ENCODE measurements at places on chromosomes 16 and 17.
A peak's percentile ranks its signal among the peaks of the same experiment; 100 is the strongest.

DNA sequence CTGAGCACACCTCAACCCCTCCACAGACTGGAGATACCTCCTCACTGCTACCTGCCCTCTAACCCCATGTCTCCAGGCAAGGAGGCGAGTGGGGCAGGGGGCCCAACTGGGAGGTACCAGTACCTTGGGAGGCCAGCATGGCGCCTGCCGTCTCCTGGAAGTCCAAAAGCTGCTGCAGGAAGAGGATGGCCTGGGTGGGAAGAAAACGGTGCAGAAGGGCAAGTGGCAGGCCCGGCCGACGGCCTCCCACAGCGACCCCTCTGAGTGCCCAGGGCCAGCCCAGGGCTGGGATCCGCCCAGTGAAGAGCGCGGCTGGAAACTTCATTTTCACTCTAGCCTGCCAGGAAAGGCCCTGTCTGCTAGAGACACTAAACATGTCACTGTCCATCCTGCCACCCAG lies 8.5 kb downstream of the ZACN start:
- DNase-seq = no peak

- DNase-seq = no peak
Measured at GRCh38 chr16:84086341-84086740, 30.4 kb downstream of the MBTPS1 start.

DNA sequence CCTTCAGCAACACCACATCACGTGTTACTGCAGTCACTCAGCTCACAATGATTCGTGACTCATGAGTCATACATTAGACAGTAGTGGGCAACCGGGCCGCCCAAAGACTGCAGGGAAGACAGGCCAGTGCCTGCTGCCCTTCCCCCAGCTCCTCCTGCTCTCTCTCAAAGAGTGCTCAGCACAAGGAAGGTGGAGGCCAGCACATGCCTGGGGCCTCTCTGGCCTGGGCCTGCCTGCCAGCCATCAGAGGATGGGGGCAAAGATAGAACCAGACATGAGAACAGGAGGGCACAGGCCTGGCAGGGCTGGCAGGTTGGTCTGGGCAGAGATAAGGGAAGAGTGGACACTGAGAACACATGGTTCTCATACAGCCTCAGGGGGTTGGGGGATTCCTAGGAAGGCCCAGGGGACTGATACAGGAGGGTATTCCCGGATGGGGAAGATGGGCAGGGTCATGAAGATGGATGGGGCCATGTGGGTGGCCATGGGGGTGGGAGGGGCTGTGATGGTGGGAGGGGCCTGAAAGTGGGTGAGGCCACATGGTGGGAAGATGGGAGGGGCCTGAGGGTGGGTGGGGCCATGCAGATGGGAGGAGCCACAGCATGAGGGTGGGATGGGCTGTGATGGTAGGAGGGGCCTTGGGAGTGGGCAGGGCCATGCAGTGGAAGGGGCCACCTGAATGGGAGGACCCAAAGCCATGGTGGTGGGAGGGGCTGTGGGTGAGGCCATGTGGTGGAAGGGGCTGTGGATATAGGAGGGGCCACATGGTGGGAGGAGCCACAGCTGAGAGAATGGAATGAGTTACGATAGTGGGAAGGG lies 29.0 kb downstream of the KATNB1 start:
- no peak for DNase-seq

- no peak for DNase-seq
Measured at GRCh38 chr17:41171886-41172285, 3.9 kb upstream of the KRTAP4-3 start.

DNA sequence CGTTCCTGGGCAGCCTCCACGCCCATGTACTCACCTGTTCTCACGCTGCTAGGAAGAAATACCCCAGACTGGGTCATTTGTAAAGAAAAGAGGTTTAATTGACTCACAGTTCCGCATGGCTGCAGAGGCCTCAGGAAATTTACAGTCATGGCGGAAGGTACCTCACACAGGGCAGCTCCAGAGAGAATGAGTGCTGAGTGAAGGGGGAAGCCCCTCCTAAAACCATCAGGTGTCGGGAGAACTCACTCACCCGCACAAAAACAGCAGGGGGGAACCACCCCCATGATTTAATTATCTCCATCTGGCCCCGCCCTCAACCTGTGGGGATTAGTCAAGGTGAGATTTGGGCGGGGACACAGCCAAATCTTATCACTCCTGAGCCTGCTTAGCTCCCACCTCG lies 18.2 kb downstream of the RAB40C start:
- no peak for DNase-seq

DNA sequence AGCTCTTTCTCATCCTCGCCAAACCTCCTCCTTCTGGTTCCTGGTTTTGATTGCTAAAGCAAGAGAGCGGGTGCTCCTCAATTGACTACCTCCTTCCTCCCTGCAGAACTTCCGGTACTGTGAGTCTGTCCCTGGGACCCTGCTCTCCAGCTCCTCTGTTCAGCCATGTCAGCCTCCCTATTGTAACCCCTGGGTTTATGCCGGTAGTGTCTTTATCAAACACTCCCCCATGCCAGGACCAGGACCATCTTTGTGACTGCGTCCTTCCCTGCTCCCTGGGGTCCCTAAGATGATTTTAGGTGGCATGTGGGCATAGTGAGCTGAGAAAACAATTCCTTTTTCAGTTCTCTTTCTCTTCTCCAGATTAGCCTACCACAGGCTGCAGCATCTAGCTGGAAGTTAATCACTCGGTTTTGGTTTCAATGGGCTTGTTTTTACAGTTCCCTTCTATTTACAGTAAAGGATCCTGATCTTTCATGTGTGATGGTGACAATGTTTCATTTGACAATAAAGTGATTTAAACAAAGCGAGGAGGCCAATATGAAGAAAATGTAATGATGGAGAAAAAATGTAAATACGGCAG lies 27.7 kb upstream of the IL21R start:
- no peak for DNase-seq

DNA sequence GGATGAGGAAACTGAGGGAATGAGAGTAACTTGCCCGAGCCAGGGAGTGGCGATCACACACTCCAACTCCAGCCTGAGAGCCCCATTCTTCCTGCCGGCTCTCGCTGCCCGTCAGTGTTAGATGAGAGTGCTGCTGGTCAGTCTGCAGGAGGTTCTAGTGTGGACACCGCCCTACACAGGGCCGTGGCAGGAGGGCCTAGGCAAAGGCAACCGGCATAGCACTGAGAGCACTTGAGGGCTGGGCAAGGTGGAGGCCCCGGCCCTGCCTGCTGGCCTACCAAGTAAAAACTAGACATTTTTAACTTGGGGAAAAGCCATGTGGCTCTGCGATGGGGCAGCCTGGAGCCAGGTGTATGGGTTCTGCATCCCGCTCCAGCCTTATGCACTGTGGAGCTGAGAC lies 354.8 kb downstream of the SEC14L1 start:
- no peak for DNase-seq

- DNase-seq = no peak
Measured at GRCh38 chr17:42555122-42555622, 2.4 kb downstream of the HSD17B1 start.

- DNase-seq = peak; percentile 11
Measured at GRCh38 chr16:88856122-88856827, 472 bp downstream of the GALNS start.

- no peak for DNase-seq
Measured at GRCh38 chr17:82860606-82861392, 21.0 kb upstream of the ZNF750 start.

- no peak for DNase-seq
Measured at GRCh38 chr16:3623642-3624041, 12.2 kb upstream of the SLX4 start.

DNA sequence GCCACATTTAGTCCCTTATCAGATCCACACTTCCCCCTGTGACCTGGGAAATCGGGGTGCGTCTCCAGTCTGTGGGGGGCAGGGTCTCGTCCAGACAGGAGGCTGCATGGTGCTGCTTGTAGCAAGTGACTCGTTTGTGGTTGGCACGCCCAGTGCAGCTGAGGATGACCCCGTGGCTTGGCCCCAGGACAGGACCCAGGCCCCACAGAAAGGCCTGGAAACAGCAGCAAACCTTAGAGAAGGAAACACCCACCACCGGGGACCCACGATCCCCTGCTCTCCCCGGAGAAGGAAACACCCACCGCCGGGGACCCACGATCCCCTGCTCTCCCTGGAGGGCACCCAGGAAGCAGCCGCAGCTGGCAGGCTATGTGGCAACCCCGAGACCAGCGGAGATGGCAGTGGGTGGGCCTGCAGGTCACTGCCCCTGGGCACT lies 8.2 kb upstream of the C16orf95 start:
- DNase-seq = no peak

DNA sequence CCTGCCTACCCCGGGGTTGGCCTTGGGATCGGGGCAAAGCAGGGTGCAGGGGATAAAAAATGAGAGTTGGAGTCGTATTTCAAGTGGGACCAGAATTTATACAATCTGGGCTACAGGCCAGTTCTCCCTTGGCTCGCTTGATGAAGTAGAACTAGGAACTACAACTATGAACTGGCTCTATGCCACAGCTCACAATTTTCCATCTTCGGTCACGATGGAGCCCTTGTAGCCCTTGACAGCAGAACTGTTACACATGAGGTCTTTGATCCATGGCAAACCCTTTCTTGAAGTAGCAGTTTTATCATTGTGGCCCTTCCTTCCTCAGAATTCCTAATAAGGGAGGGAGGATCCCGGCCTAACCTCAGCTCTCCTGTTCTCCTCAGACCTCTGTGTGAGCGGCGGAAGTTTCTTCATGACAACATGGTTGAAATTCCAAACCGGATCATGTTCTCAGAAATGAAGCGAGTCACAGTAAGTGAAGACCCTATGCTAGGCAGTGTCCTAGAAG lies 17.1 kb downstream of the LIG3 start:
- DNase-seq = no peak

DNA sequence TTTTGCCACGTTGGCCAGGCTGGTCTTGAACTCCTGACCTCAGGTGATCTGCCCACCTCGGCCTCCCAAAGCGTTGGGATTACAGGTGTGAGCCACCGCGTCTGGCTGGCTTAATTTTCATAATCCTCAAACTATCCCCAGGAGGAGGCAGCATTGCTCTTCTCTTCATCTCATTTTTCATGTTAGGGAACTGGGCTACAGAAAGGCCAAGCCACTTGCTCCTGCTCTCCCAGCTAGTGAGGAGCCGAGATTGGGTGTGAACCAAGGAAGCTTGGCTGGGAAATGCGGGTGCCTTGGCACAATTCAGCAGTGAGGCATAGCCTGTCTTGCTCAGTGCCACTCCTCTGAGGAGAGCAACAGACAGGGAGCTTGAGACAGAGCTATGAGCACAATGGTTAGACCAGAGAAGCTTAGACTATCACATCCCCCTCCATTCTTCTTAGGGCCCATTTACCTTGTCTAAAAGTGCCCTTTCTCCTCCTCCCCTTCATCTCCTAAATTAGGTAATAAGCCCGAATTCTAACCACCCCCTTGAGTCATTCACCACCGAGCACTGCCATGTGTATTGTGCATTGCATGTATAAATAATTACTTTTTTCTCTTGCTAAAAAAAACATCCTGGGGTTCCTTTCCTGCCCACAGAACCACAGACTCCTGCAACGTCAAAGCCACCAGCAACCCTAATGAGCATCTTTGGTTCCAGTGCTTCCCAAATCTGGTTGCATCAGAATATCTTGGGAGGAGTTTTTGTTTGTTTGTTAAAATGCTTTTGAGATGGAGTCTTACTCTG lies 20.0 kb upstream of the KIF19 start:
- no peak for DNase-seq

GRCh38 chr16:48274476-48274875 lies 27.1 kb upstream of the ABCC11 start:
- no peak for DNase-seq

DNA sequence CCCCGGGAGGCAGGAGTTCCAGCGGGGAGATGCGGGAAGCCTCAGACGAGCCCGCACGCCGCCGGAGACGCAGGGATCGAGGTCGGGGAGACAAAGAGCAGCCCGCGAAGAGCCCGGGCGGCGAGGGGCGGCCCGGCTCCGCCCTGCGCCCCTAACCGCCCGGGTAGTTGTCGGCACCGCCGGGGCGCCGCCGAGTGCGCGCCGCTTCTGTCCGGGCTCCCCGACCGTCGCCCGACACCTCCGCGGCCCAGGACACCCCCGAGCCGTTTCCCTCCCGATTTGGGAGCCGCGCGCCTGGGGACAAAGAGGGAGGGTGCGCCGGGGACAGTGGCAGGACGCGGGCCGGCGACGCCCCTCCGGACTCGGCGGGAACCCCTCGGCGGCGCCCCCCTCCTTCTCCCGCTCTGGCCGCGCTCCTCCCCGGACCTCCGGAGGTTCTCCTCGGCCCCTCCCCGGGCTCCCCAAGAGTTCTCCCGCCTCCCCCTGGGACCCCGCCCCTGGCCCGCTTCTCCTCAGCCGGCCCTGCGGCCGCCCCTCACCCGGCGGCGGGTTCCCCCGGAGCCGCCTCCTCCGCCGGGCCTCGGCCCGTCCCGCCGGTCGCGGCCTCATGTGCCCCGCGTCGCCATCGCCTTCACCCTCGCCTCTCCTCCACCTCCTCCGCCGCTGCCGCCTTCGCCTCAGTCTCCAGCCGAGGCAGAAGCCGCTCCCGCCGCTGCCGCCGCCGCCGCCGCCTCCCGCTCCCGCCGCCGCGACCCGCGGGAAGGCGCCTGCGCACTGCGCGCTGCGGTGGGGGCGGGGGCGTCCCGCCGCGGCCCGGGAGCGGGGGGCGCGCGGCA lies at the start of gene GJC1:
Gene GJC1 (minus strand): TSS at position 765 of the 836 bp plus-strand sequence. CDS start 24,470 bp downstream, outside the sequence.
- DNase-seq = peak; percentile 21

GRCh38 chr16:29124828-29125227 lies 140.0 kb downstream of the LAT start:
- no peak for DNase-seq

GRCh38 chr16:21036471-21036870 lies 114.2 kb downstream of the DNAH3 start:
- no peak for DNase-seq

GRCh38 chr17:69090365-69090764 lies 29.6 kb upstream of the ABCA9 start:
- no peak for DNase-seq

DNA sequence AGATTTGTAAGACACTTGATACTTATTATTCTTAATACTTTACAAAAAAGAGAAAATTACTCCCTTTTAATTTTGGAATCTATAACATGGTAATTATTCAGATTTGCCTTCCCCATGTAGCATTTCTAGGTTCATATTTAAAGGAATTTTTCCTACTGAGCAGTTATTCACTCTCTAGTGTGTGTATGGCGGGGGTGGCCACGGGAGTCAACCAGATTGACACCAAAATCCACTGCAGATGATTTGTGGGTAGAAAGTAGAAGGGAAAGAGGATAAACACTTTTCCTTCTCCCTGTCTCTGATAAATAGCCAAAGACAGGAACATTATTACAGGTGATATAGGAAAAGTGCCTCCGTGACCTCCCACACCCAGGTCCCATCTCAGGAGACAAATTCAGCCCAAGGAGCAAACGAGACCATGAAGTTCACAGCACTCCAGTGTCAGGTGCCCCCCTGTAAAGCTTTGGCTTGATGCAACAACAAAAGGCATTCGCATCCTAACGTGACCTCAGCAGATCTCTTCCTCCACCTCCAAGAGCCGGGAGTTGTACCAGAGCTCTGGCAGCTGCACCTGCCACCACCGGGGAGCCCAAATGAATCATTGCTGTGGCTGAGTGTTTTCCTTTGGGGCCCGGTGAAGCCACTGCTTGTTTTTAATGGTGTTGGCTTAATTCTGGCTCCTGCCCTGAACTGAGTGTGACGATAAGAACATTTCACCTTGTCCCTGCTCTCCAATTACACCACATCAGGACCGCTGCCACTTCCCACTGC lies 92.7 kb upstream of the NOL11 start:
- DNase-seq = no peak

Measured in activated T-cell treated with anti-CD3 and anti-CD28 coated beads, Interleukin-2, amount 50 U/mL, for 4 hours (primary cell).